ENCODE measurements at places on chromosomes 7 and 10. TPM values are rescaled to one million over a fixed set of nuclear protein-coding genes. Genes with fewer than 3 reads are reported as not detected.

Gene ANKMY2
- 27.5 TPM for total RNA-seq

GRCh38 chr7:22681852-22682657 is 44.9 kb upstream of the IL6 start:
- DNase-seq = no peak

DNA sequence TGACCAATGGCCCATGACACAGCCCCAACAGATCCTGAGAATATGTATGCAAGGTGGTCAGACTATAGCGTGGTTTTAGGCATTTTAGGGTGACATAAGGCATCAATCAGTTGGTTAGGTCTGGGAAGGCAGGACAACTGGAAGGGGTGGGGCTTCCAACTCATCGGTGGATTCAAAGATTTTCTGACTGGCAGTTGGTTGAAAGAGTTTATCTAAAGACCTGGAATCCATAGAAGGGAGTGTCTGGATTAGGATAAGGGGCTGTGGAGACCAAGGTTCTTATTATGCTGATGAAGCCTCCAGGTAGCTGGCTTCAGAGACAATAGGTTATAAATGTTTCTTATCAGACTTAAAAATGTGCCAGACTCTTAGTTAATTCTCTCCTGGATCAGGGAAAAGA is 60.3 kb upstream of the CFAP46 start:
- no peak for DNase-seq

GRCh38 chr7:74059681-74060588 is 23.7 kb upstream of the LIMK1 start:
- DNase-seq = peak; percentile 90

GRCh38 chr10:50679149-50679548 is 55.4 kb upstream of the SGMS1 start:
- no peak for DNase-seq

Gene FBXL13
- total RNA-seq = 0.15 TPM

DNA sequence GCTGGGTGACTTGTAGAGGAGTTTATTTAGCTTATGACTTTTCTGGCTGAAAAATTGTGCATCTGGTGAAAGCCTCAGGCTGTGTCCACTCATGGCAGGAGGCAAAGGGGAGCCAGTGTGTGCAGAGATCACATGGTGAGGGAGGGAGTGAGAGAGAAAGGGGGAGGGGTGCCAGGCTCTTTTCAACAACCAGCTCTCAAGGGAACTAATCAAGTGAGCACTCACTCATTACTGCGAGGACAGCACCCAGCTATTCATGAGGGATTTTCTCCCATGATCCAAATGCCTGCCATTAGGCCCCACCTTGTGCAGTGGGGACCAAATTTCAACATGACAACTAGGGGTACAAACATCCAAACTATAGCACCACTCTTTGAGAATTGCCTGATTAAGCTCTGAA is 590.2 kb downstream of the MAGI2 start:
- DNase-seq = no peak

Gene VOPP1
- total RNA-seq = 78.6 TPM

GRCh38 chr10:64385355-64385754 is 864.2 kb downstream of the REEP3 start:
- DNase-seq = no peak

DNA sequence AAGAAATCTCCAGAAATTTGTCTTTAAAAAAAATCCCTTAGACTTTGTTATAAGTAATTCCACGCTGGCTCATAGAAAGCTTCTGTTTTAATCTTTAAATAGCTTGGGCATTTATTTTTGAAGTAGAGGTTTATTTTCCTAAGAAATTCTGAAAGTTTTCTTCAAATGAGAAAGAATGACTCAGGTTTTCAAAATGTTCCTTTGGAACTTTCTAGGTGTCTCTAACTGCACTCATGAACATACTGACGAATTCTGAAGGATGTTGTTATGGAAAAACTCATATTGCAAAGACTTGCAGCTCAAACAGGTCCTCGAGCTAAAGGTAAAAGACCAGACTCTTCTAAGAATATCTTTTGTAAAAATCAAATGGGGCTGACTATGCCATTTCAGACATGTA is 10.7 kb downstream of the DGKI start:
- no peak for DNase-seq

DNA sequence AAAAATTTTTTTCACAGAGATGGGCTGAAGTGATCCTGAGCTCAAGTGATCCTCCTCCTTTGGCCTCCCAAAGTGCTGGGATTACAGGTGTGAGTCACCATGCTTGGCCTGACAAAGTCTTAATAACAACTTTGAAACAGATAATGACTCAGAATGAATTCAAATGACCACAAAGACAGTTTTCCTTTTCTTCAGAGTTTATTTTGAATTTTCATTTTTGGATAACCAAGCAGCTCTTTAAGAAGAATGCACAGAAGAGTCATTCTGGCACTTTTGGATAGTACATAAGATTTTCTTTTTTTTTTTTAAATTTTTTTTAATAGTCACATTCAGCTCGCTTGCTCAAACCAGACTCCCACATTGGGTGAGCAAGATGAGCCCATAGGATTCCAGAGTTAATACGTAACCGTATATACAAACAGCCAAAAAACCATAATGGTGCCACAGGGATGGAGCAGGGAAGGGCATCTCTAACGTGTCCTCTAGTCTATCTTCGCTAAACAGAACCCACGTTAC is 43.0 kb upstream of the NMT2 start:
- DNase-seq = no peak
